GF-D8 (cell line): ENCODE measurements at places on chromosomes 5 and 9.
A peak's percentile ranks its signal among the peaks of the same experiment; 100 is the strongest.

- no peak for DNase-seq
These were observed 1.1 kb downstream of the NPM1 start for GRCh38 chr5:171388816-171389168.

DNA sequence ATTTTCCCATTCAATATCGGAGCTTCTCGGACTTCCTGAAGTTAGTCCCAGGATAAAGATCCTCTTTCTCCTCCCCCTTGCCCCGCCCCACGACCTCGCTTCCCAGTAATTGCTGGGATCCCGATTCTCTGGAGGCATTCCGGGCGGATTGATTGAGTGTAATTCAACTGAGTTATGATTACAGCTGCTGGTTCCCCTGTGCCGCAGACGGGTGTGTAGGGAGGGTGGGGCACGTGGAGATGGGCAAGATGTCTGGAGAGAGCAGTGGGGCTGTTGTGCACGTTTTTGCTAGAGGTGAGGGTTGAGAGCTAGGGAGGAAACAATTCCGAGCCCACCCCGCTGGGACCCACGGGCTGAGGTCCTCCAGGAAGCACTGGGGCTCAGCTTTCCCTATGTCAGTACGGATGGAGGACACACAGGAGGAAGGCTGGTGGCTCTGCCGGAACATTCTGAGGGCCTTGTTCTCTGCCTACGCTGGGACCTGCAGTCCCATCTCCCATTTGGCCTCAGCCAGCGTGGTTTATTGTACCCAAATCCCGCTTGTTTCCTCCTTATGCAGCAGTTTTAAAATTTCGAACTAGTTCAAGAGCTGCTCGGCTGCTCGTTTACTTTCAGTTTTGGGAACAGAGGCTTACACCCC, 2.4 kb upstream of the DMRT2 start:
- DNase-seq: no peak

GRCh38 chr5:126523818-126524510, 71.1 kb downstream of the ALDH7A1 start:
- DNase-seq: no peak

- no peak for DNase-seq
These were observed 210.6 kb downstream of the SEMA5A start for GRCh38 chr5:9335269-9335668.

DNA sequence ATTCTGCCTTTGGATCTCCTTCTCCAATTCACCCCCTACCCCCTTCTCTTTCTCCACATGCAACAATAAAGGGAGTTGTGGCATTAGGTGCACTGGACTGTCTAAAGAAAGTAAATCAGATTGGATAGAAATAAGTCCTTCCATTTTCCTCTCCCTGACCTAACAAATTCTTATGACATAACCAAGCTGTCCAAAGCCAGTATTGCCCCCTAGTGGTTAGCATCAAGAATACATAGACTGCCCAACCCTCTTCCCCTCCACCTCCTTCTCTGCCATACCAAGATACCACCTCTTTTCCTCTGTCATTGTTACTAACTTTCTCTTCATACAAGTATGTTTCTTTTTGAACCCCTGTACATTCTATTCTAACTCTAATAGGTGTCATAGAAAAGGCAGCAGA, 45.7 kb downstream of the PPARGC1B start:
- DNase-seq: peak; percentile 24

GRCh38 chr5:15643731-15644130, 143.8 kb downstream of the FBXL7 start:
- DNase-seq: no peak

- no peak for DNase-seq
These were observed 17.9 kb upstream of the SPINK4 start for GRCh38 chr9:33222031-33222430.

DNA sequence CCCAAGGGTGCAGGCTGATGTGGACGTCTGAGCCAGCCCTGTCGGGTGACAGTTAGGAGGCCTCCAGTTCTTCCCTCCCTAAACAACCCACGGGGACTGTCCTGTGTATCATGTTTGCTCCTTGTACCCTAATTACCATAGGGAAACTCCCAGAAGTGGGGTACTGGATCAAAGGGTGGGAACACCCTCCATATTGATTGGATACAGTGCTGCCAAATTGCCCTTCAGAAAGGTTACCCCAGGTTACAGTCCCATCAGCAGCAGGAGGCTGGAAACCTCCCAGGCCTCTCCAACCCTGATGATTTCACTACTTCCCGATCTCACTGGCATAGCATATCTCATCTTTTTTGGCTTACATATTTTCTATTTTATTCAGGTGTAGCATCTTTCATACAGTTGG, 22.0 kb downstream of the UBE2QL1 start:
- no peak for DNase-seq

DNA sequence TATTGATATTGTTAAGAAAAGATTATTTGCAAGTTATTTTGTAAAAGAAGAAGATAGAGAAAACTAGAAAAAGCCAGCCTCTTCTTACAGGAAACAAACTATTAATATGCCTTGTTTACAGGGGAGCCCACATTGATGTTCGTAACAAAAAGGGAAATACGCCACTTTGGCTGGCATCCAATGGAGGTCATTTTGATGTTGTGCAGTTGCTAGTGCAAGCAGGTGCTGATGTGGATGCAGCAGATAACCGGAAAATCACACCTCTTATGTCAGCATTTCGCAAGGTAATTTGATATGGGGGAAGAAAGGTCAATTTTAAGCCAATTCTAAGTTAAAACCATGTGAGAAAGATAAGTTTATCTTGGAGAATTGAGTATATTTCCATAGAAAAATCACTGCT, 37.6 kb upstream of the EIF4EBP3 start:
- DNase-seq: no peak

DNA sequence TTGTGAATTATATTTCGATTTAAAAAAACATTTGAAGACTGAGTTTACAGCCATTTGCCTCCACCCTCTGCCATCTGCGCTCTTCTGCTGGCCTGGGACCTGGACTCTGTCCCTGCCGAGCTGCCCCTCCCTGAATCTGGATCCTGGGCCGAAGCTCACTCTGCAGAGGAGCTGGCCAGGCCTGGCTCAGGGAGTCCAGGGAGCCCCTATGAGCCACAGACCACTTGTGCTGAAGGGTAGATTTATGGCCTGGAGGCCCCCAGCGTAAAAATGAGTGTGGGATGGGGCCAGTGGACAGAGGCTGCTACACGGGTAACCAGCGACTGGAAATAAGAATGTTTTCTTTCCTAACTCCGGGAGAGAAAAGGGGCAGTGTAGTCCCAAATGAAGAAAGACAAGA, 129.8 kb downstream of the FGF18 start:
- no peak for DNase-seq

DNA sequence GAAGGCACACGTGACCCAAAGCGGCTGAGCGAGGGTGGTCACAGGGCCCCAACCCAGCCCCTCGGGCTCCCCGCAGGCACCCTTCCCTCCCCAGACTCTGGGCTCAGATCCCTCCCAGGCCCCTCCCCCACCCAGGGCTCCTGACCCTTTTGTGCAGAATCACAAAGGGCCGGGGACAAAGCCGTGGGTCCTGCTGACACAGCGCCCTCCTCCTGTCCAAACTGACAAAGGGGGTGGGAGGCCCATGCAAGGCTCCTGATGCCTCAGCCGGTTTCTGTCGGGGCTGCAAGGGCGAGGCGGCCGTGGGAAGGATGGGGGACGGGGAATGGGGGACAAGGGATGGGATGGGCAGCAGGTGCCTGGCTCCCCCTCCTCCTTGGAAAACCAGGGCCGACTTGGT, 43.5 kb upstream of the UBAC1 start:
- no peak for DNase-seq

DNA sequence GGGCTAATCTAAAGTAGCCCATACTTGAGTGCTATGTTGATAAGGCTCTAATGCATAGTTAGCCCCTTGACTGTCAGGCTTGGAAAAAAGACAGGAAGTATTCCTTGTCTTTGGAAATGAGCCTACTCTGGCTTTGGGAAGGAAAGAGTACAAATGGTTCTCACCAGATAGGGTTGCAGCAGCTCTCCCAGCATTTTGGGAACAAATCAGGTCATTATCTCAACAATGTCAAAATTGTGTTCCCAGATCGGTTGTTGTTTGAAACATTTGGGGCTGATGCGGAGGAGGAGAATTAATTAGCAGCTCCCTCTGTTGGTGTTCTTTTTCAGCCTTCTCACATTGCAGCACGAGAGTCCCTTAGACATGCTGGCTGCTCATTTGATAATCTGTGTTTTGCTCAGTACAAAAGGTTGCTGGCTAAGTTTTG, 294.7 kb upstream of the DMRT1 start:
- no peak for DNase-seq

DNA sequence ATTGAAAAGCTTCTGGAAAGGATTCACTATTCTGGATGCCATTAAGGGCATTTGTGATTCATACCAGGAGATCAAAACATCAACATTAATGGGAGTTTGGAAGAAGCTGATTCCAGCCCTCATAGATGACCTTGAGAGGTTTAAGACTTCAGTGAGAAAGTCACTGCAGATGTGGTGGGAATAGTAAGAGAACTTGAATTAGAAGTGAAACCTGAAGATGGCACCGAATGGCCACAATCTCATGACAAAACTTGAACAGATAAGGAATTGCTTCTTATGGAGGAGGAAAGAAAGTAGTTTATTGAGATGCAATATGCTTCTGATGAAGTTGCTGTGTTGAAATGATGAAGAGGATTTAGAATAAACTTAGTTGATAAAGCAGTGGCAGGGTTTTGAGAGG, 254.6 kb upstream of the SLC24A2 start:
- DNase-seq: no peak

DNA sequence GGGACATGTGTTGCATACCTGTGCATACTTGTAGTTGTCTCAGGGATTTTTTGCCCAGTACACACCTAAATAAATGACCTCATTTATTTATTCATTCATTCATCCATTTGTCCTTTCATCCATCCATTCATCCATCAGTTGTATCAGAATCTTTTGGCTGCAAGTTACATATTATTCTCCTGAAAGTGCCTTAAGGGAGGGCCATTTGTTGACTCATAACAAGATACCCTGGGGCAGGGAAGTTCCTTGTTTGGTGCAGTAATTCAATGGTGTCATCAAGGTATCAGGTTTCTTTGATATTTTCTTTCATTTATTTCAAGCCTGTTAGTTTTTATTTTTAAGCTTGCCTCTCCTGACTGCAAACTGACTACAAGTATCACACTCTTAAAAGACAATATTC, 597.9 kb upstream of the TLE4 start:
- DNase-seq: no peak

DNA sequence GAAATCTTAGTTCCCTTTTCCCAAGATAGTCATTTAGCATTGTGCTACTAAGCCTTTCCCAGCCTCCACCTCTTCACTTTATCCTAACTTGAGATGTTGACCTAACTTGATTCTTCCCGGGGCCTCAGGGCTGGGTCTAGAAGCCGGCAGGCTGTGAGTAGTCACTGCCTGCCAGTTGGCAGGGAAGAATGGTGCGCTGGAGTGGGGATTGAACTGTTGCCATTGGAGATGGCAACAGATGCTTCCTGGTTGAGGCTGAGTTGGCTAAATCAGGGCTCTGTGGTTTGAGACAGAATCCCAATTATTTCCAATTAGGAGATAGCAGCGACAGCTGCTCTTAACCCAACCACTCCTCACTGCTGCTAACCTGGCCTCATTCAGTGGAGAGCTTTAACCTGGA, 343.1 kb downstream of the BRINP1 start:
- DNase-seq: no peak

GRCh38 chr5:57751710-57752109, 269.1 kb upstream of the ACTBL2 start:
- no peak for DNase-seq
